ENCODE measurements at places on chromosomes 1 and 21.

GRCh38 chr1:159261721-159262494 is 40.2 kb upstream of the FCER1A start:
- no peak for DNase-seq

GRCh38 chr21:35026617-35027562 is 22.2 kb downstream of the RUNX1 start:
- DNase-seq, result no peak

- no peak for DNase-seq
Observed at GRCh38 chr1:167221126-167221737, 546 bp downstream of the POU2F1 start.

DNA sequence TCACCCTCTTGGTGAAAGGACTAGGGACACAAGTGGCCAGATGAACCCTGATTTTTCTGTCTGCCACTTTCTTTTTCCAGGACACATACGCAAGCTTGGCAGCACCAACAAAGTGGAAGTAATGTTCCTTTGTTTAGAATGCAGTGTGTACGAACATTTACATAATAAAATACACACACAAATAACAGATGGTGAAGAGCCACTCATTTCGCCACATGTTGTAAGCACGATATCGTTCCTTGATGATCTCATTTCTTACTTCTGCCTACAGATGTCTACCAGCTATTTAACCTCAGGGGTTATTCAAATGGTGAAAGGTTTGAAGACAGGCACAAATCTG is 670.2 kb upstream of the CXADR start:
- DNase-seq, result peak; percentile 59

DNA sequence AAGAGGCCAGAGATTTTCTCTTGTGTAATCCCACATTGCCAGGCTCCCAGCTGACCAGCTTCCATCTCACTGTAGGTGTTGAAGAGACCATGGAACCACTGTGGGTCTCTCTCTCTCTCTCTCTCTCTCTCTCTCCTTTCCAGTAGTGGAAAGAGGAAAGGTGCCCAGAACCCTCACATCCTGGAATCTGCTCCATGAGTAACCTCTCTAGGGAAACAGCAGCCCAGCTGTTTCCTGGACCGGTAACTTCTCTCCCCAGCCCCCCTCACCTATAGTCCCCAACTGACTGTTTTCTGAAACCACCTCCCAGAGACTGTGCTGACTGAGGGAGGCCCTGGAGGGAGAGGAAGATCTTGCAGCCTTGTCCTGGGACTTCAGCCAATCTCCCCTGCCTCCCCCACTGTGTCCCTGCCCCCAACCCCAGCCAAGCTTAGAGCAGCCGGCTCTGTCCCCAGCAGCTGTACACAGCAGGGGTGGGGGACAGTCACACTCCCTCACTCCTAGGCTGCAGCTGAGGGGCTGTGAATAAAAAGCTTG is 20.6 kb upstream of the SLC45A3 start:
- peak; percentile 58 for DNase-seq

DNA sequence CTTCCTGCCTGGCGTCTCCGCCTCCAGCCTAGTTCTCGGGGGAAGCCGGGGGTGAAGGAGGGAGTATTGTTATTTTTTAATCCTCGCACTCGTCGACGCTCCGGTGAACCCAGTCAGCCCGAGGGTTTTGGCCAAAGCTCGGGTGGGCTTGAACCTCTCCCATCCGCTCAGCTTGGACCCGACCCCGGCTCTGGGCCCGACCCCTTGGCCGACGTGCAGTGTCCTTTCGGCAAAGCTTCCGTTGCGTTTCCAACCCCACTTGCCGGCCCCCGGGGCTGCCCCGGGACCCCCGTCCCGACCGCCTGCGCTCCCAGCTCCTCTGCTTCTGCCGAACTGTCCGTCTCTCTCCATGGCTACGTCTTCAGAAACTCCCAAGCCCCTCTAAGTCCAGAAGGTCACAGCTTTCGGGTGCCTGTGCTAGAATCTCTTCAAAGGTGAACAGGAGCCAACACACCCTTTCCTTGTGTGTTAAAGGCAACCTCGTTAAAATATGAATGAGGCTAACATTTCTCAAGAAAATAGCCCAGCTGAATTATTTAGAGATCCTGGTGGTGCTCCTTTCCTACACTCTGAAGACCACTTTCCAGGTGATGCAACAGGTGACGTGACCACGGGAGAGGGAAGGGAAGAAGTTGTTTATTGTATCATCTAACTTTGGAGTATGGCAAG is 647 bp downstream of the DESI2 start:
- no peak for DNase-seq

DNA sequence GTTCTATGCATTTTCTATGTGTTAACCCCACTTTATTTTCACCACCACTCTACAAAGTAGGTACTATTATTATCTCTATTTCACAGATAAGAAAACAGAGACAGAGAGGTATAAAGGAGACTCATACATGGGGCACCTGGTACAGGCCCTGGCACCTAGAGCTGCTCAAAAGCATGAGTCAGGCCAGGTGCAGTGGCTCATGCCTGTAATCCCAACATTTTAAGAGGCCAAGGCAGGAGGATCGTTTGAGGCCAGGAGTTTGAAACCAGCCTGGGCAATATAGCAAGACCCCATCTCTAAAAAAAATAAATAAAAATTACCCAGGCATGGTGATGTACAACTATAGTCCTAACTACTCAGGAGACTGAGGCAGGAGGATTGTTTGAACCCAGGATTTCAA is 35.8 kb downstream of the GLIS1 start:
- no peak for DNase-seq

DNA sequence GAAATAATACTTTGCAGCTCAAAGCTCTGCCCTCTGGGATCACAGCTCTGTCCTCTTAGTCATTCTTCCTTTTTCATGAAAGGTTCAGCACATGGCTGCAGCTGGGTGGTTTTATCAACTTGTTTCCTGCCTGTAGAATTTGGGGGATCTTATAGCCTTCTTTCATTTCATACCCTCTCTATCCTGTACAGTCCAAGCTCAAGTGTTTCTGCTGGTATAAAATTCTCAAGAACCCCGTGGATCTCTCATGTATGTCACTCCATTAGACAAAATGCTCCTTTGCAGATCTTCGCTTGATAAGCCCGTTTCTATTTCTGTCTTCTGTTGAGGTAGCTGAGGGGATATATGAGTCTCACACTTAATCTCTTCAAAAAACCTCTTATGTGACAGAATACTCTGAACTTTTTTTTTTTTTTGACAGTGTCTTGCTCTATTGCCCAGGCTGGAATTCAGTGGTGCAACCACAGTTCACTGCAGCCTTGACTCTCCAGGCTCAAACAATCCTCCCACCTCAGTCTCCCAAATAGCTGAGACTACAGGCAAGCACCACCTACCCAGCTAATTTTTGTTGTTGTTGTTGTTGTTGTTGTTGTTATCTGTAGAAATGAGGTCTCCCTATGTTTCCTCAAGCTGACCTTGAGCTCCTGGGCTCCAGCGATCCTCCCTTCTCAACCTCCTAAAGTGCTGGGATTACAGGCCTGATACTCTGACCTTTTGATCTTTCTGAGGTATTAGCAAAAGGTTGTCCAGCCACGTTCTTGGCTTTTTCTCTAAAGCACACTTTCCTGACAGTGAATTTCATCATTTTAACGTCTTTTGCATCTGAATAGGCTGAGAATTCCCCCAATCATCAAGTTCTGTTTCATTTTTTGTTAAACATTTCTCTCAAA is 24.6 kb upstream of the COL9A2 start:
- no peak for DNase-seq

GRCh38 chr1:212987702-212988322 is 27.9 kb downstream of the ANGEL2 start:
- DNase-seq, result no peak

DNA sequence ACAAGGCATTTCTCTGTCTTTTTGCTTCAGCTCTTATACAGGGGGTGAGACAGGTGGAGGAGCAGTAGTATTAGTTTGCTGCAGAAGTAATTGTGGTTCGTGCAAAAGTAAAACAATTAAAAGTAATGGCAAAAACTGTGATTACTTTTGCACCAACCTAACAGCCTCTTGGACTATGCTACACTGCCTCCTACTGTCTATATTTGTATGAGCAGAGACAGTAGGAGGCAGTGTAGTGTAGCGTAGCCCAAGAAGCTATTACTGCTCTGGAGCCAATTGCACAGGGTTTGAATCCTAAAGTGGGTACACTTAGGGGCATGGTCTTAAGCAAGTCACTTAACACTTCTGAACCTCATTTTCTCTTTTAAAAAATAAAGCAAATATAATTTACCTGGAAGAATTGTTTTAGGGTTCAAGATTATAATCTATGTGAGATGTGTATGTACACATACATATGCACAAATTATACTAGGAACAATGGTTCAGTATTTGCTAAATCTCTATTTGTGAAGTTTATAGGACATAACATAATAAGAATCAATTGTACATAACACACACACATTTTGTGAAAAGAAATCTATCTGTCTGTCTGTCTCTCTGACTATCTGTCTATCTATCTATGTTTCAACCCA is 103.8 kb downstream of the BRINP3 start:
- no peak for DNase-seq

- no peak for DNase-seq
Observed at GRCh38 chr21:17785403-17785788, 33.8 kb downstream of the C21orf91 start.

DNA sequence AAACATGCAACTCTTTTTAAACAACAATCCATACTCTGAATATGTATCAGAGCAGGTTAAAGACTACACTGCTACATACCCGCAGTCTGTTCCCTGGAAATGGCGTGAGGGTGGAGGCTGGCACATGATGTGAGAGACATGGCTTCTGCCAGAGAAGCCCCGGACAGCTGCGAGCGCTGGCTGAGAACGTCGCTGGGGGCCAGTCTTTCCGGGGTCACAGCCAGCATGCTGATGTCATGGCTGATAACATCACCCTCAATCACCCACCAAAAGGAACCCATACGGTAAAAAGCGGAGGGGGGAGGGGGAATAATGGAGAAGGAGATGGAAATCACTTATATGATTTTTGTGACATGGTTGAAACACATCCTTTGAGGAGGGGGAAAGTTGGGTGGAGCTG is 29.1 kb downstream of the C1orf198 start:
- no peak for DNase-seq

DNA sequence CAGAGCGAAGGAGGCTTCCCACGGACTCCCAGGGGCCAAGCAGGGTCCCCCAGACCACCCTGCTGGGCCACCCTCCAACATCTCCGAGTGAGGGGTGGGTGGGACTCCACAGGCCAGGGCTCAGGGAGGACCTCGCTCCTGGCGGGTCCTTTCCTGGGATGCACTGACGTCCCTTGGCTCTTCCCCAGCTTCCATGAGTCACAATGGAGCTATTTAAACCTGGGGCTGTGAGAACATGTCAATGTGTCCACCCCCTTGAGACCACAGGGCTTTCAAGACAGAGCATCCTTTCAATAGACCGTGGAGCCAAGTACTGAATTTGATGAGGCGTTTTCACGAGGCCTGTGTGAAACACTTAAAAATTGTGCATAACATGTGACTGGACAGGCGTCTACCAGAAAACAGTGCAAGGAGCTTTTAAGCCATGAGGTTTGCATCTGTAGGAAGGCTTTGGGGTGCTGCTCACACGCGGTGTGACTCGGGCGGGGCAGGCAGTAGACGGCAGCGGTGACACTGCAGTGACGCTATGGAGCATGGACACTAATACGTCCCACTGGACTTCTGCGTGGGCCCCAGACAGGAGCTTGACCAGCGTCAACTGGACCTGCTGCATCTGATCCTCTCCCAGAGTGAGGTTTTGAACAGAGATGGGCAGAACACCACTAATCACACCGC is 24.1 kb upstream of the NPHP4 start:
- no peak for DNase-seq

DNA sequence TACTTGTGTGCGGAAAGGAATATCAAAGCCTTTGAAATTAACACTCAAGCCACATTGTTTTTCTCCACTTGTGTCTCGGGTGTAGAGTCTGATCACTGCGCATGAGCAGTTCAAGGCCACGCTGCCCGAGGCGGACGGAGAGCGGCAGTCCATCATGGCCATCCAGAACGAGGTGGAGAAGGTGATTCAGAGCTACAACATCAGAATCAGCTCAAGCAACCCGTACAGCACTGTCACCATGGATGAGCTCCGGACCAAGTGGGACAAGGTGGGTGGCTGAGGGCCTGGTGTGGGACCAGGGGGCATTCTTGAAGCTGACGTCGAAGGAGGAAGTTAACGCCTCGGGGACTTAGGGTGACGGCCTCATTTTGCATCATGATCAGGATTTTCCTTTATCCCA is 43.7 kb upstream of the MTR start:
- no peak for DNase-seq

DNA sequence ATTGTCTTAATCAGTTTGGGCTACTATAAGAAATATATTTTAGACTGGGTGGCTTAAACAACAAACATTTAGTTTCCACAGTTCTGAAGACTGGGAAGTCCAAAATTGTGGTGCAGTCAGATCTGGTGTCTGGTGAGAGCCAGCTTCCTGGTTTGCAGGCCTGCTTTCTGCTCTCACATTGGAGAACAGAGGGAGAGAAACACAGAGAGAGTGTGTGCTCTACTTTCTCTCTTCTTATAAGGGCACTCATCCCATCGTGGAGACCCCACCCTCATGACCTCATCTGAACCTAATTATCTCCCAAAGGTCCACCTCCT is 4.1 kb downstream of the LEPR start:
- no peak for DNase-seq

DNA sequence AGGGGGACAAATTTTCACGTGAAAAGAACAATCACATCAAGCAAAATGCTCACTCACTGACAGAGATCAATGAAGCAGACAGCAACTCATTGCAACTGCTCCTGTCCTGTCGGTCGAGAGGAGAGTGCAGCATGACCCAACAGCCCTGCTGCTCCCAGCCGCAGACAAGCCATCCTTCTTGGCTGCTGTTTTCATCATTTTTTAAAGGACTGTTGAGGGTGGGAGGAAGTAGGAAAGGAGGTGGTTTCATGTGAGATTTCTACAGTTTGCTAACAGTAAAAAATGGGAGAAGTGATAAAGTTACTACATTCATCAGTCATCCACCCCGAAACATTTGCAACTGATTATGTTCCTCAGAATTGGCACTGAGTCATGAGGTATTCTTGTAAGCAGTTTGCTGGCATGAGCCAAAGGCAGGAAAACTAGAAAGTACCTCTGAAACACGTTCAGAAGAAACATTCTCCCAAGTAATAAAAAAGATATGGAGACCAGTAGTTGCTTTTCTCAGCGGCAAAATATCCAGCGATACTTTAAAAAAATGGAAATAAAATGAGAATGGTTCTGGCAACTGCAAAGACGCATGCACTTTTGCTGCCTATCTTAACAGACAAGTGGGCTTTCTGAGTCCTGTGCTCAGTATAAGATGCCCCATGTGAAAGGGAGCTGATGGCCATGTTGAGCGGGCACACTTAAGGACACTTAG is 72.0 kb upstream of the CLDN14 start:
- DNase-seq, result no peak
